ENCODE measurements at places on chromosomes 1 and 21. TPM values are rescaled to one million over a fixed set of nuclear protein-coding genes. Genes with fewer than 3 reads are reported as not detected.

Gene FAM72D
- polyA plus RNA-seq = not detected

Gene BACE2
- 91.4 TPM for polyA plus RNA-seq

Gene CFAP74
- not detected for polyA plus RNA-seq

Gene OR2T2
- not detected for polyA plus RNA-seq

Gene C1orf198
- 5.5 TPM for polyA plus RNA-seq

Gene S100A1
- not detected for polyA plus RNA-seq

Gene OR2AK2
- not detected for polyA plus RNA-seq

Measured in IgD-negative memory B cell (primary cell).